ENCODE measurements at places on chromosomes 2 and 18.

GRCh38 chr2:217438821-217439220 lies 564.0 kb downstream of the TNS1 start:
- DNase-seq: no peak

DNA sequence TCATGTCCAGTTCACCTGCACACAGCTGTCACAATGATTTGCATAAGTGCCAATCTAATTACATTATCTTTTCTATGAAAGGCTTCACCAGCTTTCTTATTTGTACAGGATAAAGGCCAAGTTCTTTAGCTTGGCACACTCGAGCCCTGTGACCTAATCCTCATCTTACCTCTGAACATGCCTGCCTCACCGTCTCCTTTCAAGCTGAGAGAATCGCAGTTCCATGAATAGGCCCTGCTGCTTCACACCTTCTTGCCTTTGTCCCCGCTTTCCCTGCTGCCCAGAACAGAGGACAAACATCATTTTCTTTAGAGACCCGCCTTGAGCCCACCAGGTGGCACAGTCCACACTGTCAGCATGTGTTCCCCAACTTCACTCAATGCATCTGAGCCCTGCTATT lies 1094.7 kb downstream of the BCL11A start:
- no peak for DNase-seq

DNA sequence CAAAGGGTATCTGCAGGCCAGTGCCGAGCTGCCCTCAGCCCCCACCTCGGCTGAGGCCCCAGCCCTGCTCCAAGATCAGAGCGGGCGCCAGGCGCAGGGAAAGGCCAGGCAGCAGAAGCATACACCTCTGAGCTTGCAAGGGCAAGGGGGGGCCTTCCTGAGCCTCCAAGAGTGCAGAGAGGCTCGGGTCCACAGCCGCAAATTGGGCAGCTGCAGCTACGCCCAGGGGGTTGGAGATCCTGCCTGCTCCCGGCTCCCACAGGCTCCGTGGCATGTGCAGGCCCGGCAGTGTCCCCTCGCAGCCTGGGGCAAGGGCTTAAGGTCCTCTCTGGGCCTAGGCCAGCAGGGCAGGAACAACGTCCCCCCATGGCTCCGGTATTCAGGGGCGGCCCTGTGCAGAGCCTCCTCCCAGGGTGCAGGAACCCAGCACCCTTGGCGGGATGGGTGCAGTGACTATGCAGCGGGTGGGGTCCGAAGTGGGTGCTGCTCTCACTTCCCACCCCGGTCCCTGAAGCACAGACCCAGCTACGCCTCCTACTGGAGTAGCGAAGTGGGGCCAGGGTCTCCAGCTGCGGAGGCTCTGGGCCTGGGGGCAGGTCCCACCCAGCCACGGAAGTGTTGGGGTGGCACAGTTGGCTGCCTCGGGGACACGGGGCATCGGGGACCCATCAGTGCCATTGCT lies 120.2 kb upstream of the TMEFF2 start:
- DNase-seq: no peak

GRCh38 chr2:218694405-218695145 lies 16.1 kb upstream of the TTLL4 start:
- DNase-seq: peak; percentile 28

DNA sequence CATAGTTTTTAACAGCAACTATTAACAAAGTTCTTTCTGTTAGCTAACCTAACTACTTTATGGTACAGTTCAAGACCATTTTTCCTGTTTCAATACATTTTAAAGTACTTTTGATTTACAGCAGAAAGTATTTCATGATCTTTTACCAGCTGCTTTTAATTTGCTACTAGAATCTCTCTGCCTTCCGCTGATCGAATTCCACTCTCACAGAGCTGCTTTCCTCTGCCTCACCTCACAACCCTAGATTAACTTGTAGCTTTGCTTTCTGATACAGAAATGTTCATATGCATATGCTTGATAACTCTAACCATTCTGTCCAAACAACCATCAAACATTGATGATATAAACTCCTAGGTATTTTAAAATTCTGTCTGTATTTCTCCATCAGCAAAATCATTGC lies 463.2 kb upstream of the ZEB2 start:
- DNase-seq: no peak

- DNase-seq: peak; percentile 1
These were observed 31.6 kb downstream of the TWSG1 start for GRCh38 chr18:9366126-9366714.

DNA sequence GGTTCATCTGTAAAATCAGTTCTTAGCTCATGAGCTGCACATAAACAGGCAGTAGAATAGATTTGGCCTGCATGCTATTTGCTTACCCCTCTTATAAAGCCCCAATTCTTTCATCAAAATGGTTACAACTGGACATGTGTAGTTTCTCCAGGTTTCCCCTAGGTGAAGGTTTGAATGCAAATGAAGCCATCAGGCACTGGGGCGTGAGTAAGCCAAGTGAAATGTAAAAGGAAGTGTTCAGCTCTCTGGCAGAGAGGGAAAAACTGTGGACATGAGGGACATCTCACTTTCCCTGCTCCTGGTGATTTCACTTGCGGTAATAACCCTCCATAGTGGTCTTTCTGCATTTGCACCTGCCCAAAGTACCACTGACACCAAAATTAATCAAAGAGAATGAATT lies 1402.3 kb upstream of the LRRTM1 start:
- no peak for DNase-seq

- no peak for DNase-seq
These were observed 309.3 kb downstream of the CTNNA2 start for GRCh38 chr2:79822136-79822535.

- DNase-seq: no peak
These were observed 45.7 kb upstream of the NEMP2 start for GRCh38 chr2:190579915-190580846.

GRCh38 chr2:105034170-105034569 lies 3.7 kb upstream of the MRPS9 start:
- no peak for DNase-seq

GRCh38 chr2:3575534-3576262 lies 638 bp downstream of the RPS7 start:
- peak; percentile 9 for DNase-seq

- no peak for DNase-seq
These were observed 274.4 kb downstream of the CDCA7 start for GRCh38 chr2:173629076-173629475.

DNA sequence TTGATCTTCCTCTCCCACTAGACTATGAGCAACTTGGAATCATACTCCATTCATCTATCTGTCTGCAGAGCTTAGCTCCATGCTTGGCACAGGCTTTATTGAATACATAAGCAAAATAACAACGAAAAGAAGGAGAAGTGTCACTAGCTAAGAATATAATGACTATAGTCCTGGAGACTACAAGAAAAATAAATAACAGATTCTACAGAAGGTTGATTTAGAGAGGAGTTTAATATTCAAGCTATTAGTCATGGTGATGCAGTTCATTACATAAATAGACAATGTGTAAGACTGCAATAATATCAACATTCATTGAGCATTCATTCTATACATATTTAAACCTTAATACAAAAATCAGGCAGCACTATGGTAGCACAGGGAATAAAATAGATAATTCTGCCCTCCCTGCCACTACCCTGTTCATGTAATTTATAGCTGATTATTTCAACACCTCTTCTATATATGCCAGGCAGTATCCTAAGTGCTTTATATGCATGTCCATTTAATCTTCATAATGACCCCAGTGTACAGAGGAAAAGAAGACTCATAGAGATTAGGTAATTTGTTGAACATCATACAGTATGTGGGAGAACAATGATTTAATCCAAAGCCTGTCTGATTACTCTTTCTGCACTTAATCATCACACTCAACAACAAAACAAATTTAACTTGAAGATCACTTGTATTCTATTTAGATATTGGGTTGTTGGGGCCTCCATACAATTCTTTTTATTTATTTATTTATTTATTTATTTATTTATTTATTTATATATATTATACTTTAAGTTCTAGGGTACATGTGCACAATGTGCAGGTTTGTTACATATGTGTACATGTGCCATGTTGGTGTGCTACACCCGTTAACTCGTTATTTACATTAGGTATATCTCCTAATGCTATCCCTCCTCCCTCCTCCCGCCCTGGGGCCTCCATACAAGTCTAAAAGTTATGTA lies 165.3 kb downstream of the RNF152 start:
- DNase-seq: no peak

DNA sequence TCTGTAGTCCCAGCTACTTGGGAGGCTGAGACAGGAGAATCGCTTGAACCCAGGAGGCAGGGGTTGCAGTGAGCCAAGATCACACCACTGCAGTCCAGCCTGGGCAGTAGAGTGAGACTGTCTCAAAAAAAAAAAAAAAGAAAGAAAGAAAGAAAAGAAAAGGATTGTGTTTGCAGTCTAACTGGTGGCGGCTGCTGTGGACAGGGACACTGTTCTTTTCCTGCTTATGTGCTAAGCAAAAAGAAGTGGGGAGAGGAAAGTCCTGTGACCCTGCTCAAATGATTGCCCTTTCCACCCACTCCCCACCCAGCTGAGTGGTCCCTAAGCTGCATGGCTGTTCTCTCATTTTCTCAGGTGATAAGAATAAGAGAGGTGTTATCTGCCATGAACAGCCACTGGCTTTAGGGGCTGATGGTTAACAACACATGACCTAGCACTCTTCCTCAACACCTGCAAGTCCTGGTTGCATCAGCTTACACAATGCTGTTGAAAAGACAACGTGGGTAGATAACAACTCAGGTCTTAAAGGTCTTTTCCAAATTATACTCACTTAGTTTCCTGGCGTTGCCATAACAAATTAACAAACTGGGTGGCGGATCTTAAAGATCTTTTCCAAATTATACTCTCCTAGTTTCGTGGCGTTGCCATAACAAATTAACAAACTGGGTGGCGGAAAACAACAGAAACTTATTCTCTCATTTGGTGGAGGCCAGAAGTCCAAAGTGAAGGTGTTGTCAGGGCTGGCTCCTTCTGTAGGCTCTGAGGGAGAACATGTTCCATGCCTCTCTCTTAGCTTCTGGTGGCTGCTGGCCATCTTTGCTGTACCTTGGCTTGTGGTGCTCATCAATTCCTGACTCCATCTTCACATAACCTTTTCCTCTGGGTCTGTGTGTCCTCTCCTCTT lies 90.3 kb upstream of the RTN4 start:
- no peak for DNase-seq

DNA sequence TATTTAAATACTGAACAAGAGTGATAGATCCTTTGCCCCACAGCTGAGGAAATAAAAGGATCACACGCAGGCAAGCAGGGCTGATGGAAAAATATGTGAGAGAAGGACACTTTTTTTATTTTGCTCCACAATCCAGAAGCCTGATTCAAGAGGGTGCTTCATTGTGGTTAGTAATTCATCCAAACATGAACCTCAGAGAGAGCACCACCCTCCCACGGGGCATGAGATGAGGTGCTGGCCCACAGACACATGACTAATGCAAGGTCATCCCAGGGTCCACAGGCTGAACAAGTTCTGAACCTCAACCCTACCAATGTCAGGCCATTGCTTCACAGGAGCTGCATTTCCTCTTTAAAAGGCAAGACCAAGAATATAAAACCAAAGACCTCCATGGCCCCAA lies 239.6 kb downstream of the MREG start:
- no peak for DNase-seq

GRCh38 chr2:169005080-169005598 lies 26.0 kb downstream of the ABCB11 start:
- no peak for DNase-seq

- DNase-seq: no peak
These were observed 36.8 kb upstream of the SEMA4C start for GRCh38 chr2:96906729-96907114.

- no peak for DNase-seq
These were observed 129.8 kb upstream of the FSIP2 start for GRCh38 chr2:185608799-185609198.

DNA sequence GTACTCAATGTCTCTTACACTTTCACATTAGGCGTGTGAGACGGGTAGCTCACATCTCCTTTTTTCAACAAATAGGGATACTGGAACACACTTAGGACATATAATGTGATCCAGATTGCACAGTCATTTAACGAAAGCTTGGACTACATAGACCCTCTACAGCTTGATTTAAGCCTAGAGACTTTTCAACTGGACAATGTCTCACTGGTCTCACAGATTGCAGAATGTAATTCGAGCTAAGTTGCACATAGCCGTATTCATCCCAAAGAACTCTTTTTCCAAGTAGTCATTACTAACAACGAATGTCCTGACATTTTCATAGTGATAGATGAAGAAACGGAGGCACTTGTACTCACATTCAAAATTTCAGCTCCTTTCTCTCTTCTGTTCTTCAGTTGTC lies 612.1 kb downstream of the ZEB2 start:
- DNase-seq: no peak

- DNase-seq: no peak
These were observed 4.6 kb downstream of the LOXHD1 start for GRCh38 chr18:46652372-46652771.

All from neural crest cell (in vitro differentiated cells).